Naive thymus-derived CD8-positive, alpha-beta T cell (primary cell): ENCODE measurements at places on chromosomes 2 and 18. TPM values are rescaled to one million over a fixed set of nuclear protein-coding genes. Genes with fewer than 3 reads are reported as not detected.

- no peak for DNase-seq
Observed at GRCh38 chr2:36318547-36318946, 37.0 kb upstream of the CRIM1 start.

DNA sequence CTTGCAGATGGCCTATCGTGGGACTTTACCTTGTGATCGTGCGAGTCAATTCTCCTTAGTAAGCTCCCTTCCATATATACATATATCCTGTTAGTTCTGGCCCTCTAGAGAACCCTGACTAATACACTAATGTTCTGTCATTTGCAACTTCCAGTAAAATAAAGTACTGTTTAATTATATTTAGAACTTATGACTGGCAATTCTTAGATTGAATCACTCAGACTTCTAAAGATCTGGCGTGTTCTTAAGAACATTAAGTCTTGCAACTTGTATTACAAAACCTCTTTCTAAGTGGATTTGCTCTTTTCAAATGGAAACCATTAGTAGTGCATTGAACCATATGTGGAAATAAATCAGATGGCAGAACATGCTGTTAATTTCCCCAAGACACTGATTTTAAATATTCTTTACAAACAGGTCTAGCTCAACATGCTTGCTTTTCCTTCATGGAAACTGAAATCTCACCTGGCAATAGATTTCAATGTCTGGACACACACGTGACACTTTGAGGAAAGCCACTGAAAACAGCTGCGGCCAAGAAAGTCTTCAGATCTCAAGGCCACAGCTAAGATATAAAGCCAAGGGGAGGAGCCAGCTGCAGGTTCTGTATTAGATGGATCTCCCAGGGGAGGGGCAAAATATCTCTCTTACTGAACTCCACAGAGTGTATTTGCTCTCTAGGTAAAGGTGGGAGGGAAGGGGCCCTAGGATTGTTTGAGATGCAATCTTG, 50.6 kb downstream of the PMAIP1 start:
- no peak for DNase-seq

GRCh38 chr18:59564561-59564960, 132.7 kb downstream of the CCBE1 start:
- no peak for DNase-seq

DNA sequence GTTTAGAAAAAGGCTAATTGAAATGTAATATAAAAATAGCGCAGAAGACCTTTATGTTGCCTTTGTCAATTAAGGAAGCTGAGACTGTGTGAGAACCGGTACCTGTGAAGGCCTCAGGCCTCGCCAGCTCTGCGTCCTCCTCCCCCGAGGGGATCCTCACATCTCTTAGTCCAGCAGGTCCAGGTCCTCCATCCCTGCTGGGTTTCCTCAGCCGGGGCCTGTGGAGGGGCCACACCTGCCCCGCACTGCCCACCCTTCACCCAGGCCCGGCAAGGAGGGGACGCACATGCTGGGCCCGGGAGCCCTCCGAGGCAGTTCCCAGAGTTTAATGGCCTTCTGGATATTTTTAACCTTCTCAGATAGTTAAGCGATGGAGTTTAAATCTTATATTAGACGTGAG, 3.5 kb downstream of the KCNG2 start:
- no peak for DNase-seq

GRCh38 chr2:1769703-1770422, 25.5 kb upstream of the PXDN start:
- DNase-seq, result peak; percentile 40

DNA sequence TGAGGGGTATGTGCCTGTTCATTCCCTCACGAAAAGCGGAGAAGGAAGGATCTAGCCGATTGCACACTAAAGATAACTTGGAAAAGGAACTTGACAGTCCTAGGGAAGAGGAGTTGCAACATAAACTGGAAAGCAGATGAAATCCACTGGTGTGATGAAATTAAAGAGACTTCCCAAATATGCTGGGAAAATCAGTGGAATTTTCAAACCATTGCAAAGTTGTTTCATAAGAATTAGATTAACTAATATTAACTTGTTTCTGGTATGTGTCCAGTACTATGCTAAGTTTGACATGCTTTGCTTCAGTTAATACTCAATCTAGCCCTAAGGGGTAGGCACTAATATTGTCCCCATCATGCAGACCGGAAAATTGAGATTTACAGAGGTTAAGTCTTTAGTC, 222.7 kb downstream of the IKZF2 start:
- no peak for DNase-seq

DNA sequence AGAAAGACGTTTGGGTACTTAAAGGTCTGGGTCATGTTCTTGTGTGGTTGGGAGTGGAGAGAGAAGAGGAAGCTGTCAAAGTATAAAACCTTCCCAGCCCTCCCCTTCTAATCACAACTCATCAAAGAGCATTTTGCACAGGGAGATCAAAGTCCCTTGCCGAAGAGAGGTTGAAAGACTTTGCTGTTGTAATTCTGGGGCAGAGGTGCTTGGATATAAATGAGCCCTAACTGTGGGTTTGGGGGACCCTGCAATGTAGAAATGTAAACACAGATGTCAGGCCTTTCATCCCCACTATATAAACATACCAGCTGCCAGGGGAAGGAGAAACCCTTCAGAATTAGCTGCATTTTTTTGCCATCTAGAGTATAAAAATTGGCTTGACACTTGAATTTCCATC, 182.1 kb downstream of the ETAA1 start:
- no peak for DNase-seq

DNA sequence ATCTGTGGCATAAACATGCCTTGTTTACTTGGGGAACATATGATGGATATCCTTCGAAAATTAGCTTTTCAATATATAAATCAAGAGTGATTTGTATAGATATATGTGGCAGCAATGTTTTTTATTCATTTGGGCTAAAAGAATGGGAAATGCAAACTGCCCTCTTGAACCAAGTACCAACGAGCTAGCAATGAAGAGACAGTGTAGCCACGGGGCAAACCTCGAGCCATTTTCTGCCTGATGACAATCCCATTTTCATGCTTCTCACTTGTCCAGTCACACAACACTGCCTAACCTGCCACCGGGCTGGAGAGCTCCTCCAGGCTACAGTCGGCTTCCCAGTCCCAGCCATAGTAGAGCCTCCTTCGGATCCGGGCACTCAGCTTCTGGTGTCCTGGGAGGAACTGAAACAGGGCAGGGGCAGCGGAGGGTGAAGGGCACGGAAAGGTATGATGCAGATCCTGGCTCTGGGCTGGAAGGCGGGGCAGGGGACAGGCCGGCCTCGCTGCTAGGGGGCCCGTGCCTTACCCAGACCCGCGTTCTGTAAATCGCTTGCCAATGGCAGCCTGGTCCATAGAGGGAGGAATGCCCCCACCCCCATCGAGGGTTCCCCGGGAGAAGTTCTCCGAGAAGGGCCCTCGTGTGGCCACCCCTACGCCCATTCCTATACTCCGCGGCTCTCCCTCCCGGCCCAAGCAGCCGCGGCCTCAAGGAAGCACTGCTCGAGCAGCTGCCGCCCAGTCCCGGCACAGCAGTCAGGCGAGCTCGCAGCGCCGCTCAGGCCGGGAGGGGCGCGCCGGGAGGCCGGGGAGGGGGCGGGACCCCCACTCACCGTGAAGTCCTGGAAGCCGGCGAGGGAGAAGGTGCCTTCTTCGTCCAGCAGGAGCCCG, 552 bp downstream of the CNPPD1 start:
- peak; percentile 22 for DNase-seq

- DNase-seq, result no peak
Observed at GRCh38 chr2:67565761-67566160, 168.6 kb downstream of the ETAA1 start.

DNA sequence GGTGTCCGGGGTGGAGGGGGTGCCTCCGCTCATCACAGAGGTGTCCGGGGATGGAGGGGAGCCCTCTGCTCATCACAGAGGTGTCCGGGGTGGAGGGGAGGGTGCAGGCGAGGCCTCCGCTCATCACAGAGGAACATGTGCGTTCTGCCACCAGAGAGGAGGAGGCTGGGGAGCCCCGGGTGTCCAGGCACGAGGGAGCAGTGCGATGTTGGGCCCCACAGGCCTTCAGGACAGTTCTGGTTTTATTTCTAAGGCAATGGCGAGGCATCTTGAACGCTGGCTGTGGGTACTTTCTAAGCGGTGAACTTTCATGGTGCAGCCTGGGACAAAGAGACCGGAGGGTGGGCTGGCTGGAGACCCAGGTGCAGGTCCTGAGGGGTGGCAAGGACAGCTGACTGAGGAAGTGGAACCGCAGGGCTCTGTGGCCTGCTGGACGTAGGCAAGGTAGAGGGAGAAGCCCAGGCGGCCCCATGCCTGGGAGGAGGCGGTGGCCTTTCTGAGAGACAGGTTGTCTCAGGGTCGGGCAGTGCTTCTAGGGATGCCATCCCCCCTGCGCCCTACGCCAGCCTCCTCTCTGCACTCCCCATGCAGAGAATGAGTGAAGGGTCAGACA, 196.6 kb upstream of the SALL3 start:
- no peak for DNase-seq

GRCh38 chr2:152594022-152594766, 123.1 kb downstream of the PRPF40A start:
- no peak for DNase-seq

Gene LYG2
- total RNA-seq, result not detected

Gene KRTCAP3
- total RNA-seq, result 23.7 TPM

Gene CDKL4
- not detected for total RNA-seq

Gene CMPK2
- total RNA-seq, result 3.4 TPM

Gene SP9
- not detected for total RNA-seq

Gene CNTNAP5
- not detected for total RNA-seq
